CD8-positive, alpha-beta memory T cell (primary cell): ENCODE measurements at places on chromosomes 5 and 9. TPM values are rescaled to one million over a fixed set of nuclear protein-coding genes. Genes with fewer than 3 reads are reported as not detected.

IQGAP2 gene
- 62.5 TPM for total RNA-seq

CER1 gene
- not detected for total RNA-seq

GRAMD2B gene
- 10.4 TPM for total RNA-seq

SMIM32 gene
- total RNA-seq = not detected

SLC4A9 gene
- total RNA-seq = not detected

GPR107 gene
- total RNA-seq = 21.3 TPM

C9orf50 gene
- total RNA-seq = not detected

TEK gene
- total RNA-seq = not detected
